ENCODE measurements at places on chromosomes 6 and 20.

DNA sequence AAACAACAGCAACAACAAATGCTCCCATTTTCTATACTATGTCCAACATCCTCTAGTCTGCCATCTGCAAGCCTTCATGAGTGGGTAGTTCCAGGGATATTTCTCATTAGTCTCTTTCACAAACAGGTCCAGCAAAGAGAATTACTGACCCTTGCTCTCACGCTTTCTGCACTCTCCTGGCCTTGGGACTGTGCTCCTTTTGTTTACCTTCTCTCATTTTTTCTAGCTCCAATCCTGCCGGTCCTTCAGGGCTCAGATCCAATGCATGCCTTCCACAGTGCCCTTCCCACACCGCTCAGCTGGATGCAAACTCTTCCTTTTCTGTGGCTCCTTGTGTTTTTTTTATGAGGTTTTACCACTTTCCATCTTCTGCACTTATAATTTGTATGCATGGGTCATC, 47.2 kb downstream of the ADTRP start:
- DNase-seq = no peak

DNA sequence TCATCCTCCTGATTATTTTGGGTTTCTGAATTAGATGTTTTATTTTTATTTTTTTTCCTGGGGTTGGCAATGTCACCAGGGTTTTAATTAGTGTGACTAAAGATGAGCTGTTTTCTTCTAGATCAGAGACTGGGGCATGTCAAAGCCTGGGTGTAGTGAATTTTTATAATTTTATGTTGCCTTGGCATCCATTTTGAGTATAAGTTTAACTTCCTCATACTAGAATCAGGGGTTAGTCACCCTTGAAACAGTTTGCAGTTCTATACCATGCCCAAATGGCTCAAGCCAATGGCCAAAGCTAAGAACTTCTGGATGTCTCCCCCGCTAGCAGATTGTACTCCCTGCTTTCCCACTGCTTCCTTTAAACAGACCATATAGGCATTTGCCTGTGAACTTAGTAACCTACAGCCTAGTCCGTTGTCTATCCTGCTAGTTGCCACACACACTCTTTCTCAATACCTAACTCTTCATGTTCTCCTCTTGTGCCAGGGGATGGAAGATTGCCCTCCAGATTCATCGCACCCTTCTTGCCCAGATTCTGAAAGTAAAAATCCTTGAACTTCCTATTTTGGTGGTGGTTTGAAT, 54.5 kb downstream of the KIAA0408 start:
- DNase-seq = no peak

DNA sequence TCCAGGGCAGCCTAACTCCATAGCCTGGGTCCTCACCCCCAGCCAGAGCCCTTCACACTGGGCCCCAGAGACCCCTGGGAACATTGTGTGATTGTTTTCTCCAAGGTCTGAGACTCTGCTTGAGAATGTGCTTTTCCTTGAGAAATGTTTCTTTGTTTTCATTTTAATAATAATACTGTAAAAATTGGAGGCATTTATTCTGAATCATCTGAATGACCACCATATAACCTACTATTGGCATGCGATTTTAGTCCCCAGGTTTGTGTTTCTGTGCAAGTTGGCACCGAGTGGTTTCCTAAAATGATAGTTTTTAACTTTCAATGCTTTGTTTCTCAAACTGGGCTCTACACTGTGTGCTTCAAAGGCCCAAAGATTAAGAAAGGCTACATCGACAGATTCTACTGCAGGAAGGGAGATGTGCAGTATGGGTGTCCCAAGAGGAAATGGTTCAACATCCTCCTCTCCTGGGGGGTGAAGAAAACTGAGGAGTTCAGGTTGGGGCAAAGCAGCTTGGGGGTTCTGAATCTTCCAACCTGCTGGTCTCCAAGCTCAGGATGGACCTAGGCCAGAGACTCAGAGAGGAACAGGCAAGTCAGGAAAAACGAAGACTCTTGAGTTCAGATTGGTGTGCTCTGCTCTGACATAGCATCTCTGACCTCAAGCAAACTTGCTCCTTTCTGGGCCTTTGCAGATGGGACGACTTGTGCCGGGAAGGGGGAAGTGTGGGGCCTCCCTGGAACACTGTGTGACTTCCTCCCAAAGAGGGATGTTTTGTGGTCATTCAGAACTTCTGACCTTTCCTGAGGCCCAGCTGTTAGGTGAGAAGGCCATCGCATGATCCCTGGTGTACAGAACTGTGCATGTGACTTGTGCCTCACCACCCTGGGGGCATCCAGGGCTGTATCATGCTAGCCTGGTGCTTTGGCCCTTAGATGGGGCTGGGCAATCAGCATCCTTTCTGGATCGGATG, 31.0 kb downstream of the DAAM2 start:
- DNase-seq = no peak

DNA sequence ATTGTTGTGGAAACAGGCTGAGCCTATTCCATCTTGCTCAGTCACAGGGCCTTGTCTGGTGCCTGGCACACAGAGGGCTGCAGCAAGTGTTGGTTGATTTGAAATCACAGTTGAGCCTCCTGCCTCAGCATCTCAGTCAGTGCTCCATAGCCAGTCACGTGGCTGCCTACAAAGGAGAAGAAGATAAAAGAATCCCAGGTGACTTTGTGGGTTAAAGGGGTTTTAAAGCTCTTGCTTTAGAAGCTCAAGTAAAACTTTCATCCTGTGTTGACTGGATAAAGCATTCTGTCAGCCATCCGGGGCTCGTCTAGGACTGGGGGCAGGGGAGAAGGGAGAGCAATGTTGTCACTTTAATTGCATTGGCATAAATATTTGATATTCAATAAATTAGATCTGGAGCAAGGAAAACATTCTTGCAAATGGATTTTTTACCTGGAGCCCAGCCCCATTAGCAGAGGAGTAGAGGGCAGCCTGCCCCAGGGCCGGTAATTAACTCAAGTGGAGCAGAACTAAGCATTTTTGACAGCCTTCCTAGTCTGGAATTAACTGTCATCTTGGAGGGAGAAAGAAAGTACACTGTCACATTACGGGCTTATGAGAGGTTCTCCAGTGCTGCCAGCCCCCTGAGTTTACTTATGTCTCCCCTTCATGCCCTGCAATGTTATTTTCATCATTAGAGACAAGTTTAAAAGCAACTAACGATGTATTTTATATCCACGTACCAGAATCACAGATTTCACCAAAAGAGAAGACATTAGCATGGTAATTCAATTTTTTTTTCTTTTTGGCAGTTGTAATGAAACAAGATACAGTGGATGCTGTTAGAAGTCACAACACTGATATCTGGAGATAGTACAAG, 71.7 kb upstream of the GTSF1L start:
- DNase-seq = no peak

DNA sequence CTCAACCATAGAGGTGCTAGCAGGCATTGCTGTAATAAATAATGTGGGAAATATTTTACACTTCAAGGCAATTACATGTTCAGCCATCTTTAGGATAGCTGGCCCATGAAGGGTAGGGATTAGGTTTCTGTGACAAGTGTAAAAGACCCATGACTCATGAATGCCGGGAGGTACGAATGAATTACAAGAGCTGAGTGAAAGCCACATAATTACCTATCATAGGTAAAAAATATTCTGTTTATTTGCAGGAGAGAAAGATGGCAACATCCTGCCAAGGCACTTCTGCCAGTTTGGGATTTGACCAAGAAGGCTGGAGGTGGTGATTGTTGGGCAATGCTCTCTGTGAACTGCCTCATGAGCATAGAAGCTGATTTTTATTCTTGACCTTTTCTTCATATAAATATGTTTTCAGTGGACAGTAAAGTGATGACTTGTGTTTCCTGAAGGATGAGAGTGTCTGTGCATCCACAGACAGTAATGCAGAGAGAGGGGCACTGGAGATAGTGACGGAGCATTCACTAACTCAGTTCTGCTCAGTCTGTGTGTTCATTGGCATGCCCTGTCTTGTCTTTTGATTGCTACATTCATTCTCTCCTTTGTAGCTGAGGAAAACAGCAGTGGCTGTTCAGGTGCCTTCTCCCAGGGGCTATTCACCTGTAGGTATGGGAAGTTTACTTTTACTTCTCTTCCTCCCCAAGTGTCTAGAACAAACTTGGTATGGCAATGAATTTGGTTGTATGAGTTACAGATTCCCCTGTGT, 481.1 kb downstream of the TFAP2B start:
- no peak for DNase-seq

GRCh38 chr20:58194175-58194791, 34.2 kb downstream of the ANKRD60 start:
- no peak for DNase-seq

GRCh38 chr6:13417431-13417830, 70.0 kb downstream of the GFOD1 start:
- no peak for DNase-seq

GRCh38 chr20:31890646-31891045, 20.2 kb downstream of the TTLL9 start:
- no peak for DNase-seq
